Activated CD4-positive, alpha-beta T cell treated with anti-CD3 and anti-CD28 coated beads, Interleukin-2, amount 10 ng/mL, durations not matched to agents 7 days and 5 days (primary cell): ENCODE measurements at places on chromosomes 12 and 14.

- no peak for DNase-seq
These were observed 353.2 kb downstream of the ZFP36L1 start for GRCh38 chr14:68439676-68440075.

GRCh38 chr14:20976291-20976690 is 13.5 kb upstream of the METTL17 start:
- no peak for DNase-seq

DNA sequence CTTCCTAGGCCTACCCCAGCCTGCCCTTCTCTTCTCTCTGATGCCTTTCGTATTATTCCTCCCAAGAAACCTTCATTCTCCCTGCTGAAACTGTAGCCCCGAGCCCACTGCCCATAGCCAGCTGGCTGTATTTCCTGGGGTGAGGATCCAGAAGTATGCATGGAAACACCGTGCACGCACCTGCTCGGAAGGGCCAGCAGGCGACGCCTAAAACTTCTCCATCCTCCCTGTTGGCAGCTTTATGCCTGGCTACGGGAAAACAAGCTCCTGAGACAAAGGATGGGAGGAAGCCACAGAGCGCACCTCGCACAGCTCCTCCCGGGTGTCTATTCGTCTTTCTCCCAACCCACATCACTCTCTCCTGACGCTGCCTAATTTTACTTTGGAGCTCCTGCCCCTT is 69.0 kb upstream of the CAPRIN2 start:
- DNase-seq: no peak

DNA sequence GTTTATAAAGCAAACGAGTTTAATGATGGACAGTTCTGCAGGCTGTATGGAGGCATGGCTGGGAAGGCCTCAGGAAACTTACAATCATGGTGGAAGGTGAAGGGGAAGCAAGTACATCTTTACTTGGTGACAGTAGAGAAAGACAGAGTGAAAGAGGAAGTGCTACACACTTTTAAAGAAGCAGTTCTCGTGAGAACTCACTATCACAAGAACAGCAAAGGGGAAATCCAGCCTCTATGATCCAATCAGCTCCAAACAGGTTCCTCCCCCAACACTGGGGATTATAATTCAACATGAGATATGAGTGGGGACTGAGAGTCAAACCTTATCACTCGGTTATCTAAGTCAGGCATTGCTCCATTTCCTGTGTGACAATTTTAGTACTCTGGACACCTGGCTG is 189.9 kb upstream of the CNTN1 start:
- DNase-seq: no peak

GRCh38 chr12:915090-915489 is 34.4 kb downstream of the RAD52 start:
- DNase-seq: peak; percentile 8

GRCh38 chr14:82855912-82856391 is 1322.3 kb upstream of the SEL1L start:
- DNase-seq: no peak

DNA sequence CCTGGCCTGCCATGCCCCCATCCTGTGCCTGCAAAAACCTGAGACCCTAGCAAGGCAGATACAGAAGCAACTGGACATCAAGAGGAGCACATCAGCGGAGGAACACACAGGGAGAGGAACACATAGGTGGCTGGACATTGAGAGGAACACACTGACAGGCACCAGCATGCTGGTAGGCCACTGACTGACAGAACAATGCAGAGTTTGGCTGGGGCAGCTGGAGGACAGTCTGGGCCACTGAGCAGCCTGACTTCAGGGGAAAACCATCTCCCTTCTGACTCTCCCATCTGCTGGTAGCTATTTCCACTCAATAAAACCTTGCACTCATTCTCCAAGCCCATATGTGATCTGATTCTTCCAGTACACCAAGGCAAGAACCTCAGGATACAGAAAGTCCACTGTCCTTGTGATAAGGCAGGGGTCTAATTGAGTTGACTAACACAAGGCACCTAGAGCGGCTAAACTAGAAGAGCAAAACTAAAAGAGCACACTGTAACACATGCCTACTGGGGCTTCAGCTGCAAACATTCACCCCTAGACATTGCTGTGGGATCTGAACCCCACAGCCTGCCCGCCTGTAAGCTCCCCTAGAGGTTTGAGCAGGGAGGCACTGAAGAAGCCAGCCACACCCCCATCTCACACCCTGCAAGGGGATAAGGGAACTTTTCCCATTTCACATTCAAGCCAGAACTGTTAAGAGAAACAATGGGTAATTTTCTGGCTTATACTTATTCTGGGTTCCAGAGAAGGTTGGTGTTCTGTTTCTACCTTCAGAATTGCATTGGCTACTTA is 22.1 kb downstream of the CLECL1 start:
- DNase-seq: no peak

DNA sequence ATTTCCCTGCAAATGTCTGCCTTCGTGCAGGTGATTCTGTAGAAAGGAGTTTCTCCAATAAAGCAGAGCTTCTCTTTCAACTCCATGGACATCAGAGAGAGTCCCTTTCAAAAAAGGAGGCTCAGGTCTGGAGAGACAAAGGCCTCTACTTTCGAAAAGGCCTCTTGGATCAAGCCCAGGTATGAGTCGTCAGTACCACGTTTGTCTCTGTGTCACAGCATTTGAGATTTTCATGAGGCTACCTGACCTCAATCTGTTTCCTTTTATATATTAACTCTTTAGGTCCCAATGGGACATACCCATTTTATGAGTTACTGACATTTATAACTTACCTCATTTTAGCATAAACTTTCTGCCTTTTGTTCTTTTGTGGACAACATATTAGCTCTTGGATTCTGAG is 290.8 kb downstream of the RPAP3 start:
- DNase-seq: no peak

- peak; percentile 59 for DNase-seq
These were observed 58.8 kb downstream of the PPP2R5C start for GRCh38 chr14:101820283-101820798.

- DNase-seq: no peak
These were observed 9.0 kb downstream of the TRHDE start for GRCh38 chr12:72281126-72281525.

DNA sequence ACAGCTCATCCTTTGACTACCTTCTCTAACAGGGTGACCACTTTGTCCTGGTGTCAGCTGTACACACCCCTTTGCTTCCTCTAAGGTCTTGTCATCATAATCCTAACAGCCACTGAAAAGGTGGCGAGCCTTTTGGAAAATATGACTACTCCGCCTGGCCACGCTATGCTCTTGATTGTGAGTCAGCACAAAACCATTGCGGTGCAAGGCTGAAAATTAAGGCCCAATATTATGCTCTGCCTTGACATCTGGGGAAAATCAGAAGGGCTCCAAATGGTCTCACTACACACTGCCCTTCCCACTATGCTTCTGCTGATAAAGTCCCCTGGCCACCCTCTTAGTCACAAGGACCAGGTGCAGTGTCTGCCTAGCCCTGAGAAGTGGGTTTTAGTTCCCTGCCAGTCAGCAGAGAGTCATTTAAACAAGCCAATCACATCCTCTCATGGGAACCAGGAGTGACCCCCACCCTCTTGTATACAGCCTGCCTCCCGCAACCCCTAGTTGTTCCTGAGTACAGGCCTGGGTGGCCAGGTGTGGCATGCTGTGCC is 34.3 kb downstream of the FGD6 start:
- no peak for DNase-seq

DNA sequence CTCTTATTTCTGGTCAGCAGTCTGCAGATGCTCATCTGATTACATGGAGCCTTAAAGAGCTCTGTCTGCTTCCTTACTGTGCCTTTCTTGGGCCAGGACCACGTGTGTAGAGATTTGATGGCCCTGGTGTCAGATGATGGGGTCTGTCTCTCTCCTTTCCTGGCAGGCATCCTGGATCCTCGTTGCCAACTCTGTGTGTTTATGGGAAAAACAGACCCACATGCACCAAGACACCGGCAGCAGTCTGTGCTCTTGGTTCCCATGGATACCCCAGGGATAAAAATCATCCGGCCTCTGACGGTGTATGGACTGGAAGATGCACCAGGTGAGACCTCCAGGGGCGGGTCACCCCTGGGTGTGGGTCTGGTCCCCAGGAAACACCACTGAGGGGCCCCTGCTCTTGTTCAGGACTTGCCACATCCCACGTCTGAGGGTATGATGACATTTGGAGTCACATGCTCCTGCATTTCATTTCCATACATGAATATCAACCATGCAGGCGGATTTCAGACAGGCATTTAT is 18.5 kb upstream of the ALDH2 start:
- DNase-seq: no peak

- no peak for DNase-seq
These were observed 54.5 kb downstream of the DPF3 start for GRCh38 chr14:72839351-72839750.

DNA sequence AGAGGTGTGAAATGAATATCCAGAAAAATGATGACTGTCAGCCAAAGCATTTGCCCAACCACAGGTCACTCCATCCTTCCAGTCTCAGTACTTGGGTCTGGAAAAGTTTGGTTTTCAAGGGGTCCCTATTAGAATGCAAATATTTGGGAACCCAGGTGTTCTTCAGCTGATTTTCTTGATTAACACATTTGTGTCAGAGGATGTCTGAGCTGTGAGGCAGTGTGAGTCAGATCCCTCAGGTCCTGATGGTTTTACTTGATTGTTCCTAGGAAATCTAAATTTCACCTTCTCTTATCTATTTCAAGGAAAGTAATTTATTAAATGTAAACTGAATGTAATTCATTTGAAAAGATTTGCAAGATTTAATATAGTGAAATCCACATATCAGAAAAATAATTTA is 71.5 kb downstream of the SSPN start:
- no peak for DNase-seq

- DNase-seq: peak; percentile 29
These were observed 41.8 kb upstream of the CLMN start for GRCh38 chr14:95361373-95362137.

GRCh38 chr12:121102307-121102706 is 30.4 kb upstream of the P2RX7 start:
- no peak for DNase-seq

DNA sequence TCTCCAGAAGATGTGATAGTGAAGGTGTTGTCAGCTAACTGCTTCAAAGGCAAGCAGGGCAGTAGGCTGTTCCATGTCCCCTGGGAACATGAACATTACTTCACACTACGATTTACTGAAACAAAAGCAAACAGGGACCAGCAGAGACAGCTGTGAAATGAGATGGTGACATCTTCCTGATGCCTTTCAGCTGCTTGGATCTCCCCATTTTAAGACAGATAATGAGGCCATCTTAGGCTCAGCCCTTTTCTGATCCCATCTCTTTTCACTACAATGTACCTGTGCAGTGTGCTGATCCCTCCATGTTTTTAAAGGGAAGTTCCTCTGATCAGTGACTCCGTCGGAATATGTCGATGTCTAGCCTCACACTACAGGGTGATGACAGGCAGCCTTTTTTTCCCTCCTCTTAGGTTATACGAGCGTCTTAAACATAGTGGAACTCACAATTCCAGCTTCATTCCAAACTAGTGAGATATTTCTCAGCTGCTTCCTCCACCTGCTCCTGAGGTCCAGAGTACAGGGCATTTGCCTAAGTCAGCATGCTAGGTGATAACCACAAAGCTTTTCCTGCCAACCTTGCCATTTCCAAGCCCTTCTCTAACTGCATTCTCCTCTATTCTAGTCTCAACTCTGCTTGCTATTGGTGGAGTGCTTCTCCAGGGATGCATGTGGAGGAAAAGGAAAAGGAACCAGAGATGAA is 87.6 kb upstream of the EGLN3 start:
- DNase-seq: no peak

- DNase-seq: no peak
These were observed 986.4 kb downstream of the AACS start for GRCh38 chr12:126051611-126052107.

DNA sequence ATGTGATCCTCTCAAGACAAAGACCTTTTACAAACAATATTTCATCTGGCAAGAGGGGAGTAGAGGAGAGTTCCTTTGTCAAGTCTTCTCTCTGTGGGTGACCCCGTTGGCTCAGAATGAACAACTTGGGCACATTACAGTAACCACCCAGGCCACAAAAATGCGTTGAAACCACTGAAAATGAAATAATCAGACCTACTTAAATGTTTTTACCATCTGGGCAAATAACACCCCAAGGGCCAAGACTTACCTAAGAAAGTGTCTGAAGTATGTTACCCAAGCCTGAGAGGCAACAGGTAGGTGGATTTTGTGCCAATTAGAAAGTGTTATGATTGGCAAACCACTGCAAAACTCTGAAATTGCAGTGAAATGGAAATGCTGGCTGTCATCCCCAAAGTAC is 1.3 kb downstream of the TC2N start:
- DNase-seq: peak; percentile 47

DNA sequence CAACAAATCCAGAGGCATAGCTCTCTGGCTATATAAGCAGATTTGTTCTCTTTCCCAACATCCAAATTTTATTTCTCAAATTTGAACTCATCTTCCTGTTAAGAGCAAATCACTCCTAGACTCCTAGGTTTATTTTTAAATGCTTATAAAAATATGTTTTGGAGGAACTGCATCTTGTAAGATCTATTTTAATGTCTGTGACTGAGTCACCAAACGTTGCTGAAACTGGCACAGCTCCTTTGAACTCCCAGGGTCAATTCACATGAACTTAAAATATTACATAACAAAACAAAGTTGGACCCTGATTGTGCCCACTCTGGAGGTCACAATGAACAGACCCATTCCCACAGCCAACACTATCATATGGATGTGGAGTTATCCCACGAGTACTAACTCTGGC is 23.9 kb downstream of the ANAPC7 start:
- no peak for DNase-seq

DNA sequence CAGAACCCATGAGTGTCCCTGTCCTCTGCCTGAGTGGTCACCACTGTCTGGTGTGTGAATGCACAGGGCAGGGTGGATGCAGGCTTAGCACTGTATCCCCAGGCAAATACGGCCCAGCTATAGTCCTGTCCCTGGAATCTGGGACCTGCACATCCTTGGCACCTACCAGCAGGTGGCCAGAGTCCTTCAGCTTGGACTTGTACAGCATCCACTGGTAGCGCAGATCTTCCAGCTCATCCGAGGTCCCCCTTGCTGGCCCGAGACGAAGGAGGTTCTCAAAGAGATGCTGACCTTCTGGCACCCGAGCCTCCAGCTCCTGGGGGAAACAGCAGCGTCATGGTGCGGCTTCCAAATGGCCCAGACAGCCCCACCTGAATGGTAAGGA is 83.4 kb downstream of the SYNE3 start:
- no peak for DNase-seq

DNA sequence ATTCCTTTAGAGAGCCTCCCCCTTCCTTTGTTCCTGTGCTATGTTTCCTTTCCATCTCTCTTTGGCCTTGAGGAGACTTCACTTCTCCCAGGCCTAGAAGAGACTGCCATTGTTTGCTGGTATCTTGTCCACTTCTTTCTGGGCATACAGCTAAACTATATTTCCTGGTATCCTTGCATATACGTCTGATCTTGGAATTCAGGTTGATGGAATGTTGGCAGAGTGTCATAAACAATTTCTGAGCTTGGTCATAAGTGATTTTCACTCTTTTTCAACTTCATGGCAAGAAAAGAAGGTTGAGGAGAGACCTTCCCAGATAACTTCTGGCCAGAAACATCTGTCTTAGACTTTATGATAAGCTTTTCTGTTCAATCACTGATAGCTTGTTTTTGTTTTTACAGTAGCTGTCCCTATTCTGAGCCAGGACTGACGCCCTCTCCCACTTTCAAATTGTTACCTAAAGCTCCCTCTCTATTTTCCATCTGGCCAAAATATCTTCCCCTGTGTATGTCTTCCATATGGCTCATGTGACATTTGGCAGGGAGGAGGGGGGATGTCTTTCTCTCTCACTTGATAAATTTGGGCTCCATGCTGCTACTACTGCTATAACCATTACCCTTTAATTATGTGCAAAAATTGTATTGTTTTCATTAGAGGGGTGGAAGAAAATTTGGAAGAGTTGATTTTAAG is 457.0 kb downstream of the ADAMTS20 start:
- no peak for DNase-seq
